Aorta (tissue), 5 donors: ENCODE measurements at places on chromosomes 2 and 18.

- DNase-seq: peak; percentile 75
These were observed at the start of gene MTA3 for GRCh38 chr2:42568401-42569115. Gene MTA3, plus strand, starts transcription at chr2:42568632. Its CDS starts 114 bp downstream, at chr2:42568746.

GRCh38 chr18:35841283-35841682, 131.2 kb upstream of the RMP24 start:
- DNase-seq: no peak

- DNase-seq: peak; percentile 76
These were observed 635 bp downstream of the ERICH2 start for GRCh38 chr2:170770606-170771420.

- DNase-seq: no peak
These were observed 214.2 kb downstream of the CALCRL start for GRCh38 chr2:187233811-187234210.

GRCh38 chr2:42777883-42778805, 14.2 kb upstream of the OXER1 start:
- peak; percentile 60 for DNase-seq

- DNase-seq: no peak
These were observed 23.4 kb downstream of the USP14 start for GRCh38 chr18:181711-182110.

DNA sequence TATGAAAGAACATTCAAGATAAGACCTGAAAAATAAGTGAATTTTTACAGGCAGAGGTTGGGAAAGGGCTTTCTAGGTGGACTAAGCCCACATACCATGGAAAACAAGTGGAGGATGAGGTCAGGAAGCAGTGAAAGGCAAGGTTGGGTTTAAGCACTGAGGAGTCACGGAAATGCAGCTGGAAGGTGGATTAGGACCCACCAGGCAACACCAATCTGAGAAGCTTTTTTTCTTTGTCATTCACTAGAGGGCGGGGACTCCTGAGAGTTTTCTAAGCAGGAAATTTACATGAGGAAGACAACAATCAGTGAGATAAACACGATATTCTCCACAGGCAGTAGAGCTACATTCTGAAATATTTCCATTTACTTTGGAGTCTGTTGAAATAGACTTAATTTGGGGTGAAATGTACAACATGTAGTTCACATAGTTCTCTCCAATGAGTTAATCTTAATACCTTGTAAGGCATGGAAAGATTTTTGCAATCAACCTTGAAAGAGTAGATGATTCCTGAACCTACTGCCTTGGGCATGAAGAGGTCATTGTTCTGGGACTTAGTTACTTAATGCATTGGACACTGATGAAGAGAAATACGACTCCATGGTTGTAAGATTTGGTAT, 40.7 kb downstream of the VIT start:
- no peak for DNase-seq

DNA sequence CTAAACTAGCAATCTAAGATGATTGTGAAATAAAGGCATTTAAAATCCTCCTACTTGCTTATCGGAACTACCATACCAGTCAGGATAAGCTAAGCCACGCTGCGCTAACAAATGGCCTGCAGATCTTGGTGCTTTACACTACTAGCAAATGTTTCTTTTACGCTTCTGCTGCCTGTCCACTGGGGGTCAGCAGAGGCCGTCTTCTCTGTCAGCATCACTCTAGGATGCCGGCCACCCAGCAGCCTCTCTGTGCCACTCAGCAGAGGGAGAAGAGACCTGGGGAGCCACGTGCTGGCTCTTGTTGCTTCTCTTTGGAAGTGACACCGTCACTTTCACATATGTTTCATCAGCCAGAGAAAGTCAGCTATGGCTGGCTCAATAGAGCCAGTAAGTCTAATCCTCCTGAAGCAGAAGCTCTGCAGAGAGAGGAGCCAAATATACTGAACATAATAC, 36.6 kb downstream of the COPS8 start:
- DNase-seq: peak; percentile 90
